ENCODE measurements at places on chromosomes 5 and 9.
A peak's percentile ranks its signal among the peaks of the same experiment; 100 is the strongest.

GRCh38 chr5:175805256-175806011 is 65.9 kb upstream of the CPLX2 start:
- no peak for DNase-seq

GRCh38 chr5:142976861-142977260 is 206.7 kb downstream of the ARHGAP26 start:
- no peak for DNase-seq

GRCh38 chr5:171681677-171682076 is 103.9 kb upstream of the SMIM23 start:
- peak; percentile 11 for DNase-seq

- DNase-seq, result no peak
Measured at GRCh38 chr9:18778147-18778546, 254.9 kb downstream of the SAXO1 start.

GRCh38 chr9:23255346-23255745 is 570.7 kb downstream of the ELAVL2 start:
- DNase-seq, result no peak

- no peak for DNase-seq
Measured at GRCh38 chr9:109238655-109239054, 71.6 kb upstream of the FRRS1L start.

Data from fibroblast of skin of right quadriceps (primary cell).